ENCODE measurements at places on chromosomes 3 and 15.

- no peak for DNase-seq
These were observed 183.7 kb downstream of the CFAP20DC start for GRCh38 chr3:58866079-58866478.

DNA sequence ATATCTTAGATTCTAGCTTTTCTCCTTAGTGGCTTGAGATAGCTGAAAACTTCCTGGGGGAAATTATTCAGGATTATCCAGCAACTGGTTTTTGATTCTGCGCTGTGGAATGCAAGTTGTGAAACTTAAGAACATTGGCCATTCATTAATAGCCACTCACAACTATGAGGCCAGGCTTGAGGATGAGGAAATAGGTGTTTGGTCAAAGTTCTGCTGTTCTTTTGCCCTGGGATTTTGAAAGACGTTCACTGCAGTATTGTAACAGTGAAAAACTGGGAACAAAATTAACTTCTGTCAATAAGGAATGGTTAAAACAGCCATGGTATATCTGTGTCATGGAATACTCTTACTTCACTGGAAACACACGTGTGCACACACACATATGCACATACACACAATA, 44.1 kb downstream of the CTXND1 start:
- peak; percentile 30 for DNase-seq

GRCh38 chr3:152556731-152557254, 278.1 kb upstream of the P2RY1 start:
- peak; percentile 28 for DNase-seq

DNA sequence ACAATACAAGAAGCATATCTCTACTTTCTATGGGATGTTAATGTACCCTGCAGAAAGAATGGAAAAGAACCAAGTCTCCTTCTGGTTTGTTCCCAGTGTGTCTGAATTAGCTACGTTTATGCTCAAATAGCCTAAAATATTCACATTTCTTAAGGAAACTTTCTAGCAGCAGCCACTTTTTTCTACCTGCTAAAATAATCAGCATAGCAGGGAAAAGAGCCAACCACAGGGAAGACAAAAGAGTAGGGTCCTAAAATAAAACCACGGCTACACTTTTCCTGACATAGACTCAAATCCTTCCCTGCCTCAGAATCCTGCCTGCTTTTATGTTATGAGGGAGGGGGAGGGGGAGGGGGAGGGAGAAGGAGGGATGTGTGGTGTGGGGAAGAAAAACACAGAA, 136.7 kb downstream of the GBE1 start:
- no peak for DNase-seq

GRCh38 chr15:89196994-89197393, 24.4 kb downstream of the RLBP1 start:
- peak; percentile 8 for DNase-seq

DNA sequence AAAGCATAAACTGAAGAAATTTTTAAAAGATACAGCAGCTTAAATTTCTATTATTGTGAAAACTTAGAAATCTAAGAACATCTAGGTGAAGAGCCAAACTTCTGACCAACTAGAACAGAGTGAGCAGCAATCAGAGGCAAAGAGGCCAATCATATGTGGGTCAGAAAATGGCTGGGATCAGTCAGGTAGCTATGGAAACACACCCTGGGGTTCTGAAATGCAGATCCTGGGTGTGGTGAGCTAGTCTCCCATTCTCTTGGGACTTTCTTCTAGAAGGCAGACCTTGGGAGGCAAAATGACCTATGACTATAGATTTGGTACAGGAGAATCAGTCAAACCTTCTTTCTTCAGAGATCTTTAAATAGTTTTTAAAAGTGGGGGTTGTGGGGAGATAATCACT, 385.8 kb downstream of the TBC1D5 start:
- peak; percentile 3 for DNase-seq

DNA sequence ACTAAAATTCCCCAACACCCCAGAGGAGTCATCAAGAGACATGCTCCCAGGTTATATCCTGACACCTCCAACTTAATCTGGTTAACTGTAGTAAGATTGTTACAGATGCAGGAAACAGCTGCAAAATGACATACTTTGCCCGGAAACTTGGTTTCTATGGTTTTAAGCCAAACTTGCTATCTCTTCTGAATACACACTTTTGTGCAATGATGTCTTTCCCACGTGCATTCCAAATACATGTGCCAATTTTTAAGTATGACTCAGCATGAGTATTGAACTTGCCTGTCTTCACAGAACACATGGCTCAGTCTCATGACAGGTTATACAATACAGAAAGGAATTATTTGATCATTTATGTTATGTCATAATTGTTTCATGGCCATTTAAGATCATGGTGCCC, 207.0 kb upstream of the DCBLD2 start:
- DNase-seq: peak; percentile 99

GRCh38 chr3:22986958-22987357, 216.2 kb upstream of the UBE2E2 start:
- no peak for DNase-seq

DNA sequence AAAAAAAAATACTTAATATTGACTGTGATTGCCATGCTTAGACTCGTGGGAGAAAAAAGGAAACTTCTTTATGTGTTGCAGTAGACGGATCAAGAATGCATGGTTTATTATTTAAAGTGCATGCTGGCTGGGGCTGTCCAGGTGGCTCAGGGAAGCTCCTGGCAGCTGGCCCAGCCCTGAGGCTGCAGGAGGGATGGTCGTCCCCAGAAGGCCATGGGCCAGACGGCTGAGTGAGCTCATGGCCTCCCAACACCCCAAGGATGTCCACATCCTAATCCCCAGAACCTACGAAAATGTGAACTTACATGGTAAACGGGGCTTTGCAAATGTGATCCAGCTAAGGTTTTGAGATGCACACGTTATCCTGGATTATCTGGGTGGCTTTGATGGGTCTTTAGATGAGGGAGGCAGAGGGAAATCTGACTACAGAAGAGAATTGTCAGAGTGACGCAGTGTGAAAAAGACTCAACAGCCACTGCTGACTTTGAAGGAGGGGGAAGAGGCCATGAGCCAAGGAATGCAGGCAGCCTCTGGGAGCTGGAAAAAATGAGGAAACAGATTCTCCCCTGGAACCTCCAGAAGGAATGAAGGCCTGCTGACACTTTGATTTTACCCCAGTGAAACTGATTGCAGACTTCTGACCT, 29.8 kb downstream of the ADAMTS17 start:
- no peak for DNase-seq

DNA sequence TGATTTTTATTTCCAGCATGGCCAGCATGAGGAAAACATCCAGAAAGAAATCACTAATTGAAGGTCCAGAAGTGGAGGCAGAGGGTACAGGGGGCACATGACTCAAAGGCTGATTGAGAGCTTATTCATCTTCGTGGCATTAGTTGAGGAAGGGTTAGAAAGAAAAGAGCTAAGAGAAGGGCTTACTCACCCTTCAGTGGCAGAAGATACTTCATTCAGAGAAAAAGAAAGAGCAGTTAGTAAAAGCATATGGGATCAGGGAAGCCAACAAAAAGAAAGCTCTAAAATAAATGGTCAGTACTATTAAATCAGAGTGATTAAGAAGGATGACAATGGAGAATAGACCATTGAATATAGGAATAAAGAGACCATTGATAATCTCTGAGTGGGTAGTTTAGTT, 25.2 kb downstream of the GAP43 start:
- peak; percentile 34 for DNase-seq

DNA sequence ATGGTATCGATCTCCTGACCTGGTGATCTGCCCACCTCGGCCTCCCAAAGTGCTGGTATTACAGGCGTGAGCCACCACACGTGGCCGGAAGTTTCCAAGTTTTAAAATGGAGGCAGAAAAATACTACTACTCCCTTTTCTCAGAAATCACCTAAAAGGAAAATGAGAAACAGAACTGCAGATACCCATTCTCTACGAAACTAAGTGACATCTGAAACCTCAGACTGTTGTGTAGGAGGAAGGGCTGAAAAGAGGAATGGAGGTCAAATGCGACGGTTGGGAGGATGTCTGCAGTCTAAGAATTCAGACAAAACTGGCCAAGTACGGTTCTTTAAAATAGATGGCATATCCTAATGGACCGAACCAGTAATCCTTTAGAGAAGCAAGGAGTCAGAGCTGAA, 24.1 kb downstream of the WDR48 start:
- no peak for DNase-seq

- DNase-seq: no peak
These were observed 81.8 kb downstream of the HMG20A start for GRCh38 chr15:77502379-77503095.

DNA sequence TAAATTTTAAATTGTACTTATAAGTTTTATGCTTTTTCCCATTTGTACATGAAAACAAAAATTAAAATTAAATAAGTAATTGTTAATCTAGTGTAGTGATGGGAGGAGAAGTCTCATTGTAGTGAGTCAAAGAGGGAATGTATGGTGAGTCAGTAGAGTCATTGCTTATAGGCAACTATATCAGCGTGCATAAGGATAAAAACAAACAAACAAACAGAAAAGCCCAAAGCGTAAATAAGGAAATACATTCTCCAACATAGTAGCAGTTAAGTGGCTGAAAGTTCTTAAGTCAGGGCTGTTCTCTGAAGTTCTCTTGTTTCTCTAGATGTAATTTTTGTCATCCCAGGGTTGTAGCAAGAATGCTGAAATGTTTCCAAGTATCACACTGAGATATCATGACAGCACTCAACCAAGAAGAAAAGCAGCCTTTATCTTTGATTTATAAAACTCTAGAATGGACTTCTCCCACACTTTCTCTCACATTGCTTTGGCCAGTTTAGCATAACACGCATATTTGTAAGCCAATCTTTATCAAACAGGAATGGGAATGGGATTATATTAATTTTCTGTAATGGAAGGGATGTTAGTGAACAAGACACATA, 184.1 kb upstream of the TP63 start:
- DNase-seq: no peak

DNA sequence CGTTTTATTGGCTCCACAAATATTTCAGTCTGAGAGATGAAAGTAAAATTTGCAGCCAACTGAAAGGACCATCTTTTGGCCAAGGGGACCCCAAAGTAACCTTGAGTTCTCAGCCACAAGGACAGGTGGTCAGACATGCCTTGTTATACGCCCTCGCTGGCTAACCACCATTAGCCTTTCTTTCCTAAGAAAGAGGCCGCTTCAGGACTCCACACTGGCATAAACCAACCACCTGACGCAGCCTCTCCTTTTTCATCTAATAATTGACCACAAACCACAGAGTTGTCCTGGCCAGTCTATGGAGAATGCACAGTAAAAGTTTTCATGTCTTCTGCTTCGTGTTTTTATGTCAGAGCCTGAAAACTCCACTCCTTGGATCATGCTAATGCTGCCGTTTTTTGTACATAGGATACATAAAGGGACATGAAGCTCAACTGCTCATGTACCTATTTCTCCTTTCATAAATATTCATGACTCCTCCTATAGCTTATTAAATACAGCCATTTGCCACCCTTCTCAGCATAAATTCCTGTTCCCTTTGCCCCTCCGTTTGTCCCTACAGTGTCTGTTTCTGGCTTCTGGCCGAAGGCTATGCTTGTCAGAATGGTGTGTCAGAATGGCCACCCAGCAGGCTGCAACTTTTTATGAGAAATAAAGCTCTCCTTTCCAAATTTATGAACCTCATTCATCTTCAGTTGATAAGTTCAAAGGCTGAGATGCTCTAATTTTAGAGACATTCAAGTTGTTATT, 374.1 kb upstream of the RBMS3 start:
- DNase-seq: no peak

GRCh38 chr3:143633816-143634215, 214.5 kb downstream of the SLC9A9 start:
- no peak for DNase-seq

- DNase-seq: no peak
These were observed 37.8 kb downstream of the KY start for GRCh38 chr3:134613006-134613520.

DNA sequence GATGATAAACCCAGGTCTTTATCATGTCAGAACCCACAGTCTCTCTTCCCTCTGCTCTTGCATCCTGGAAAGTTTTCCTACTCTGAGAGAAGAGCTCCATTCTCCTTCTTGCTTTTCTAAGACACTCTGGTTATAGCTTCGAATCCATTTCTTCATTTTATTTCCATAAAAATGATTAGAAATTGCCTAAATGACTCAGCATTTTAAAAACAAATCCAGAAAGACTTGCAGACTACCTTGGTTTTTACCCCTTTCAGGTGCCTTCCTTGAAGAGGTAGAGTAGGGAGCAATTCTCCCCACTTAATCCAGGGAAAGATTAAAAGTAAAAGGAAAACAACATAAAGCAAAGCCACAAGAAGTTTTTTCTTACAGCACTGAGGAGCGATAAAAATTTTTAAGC, 1256.0 kb downstream of the ROBO1 start:
- DNase-seq: no peak

DNA sequence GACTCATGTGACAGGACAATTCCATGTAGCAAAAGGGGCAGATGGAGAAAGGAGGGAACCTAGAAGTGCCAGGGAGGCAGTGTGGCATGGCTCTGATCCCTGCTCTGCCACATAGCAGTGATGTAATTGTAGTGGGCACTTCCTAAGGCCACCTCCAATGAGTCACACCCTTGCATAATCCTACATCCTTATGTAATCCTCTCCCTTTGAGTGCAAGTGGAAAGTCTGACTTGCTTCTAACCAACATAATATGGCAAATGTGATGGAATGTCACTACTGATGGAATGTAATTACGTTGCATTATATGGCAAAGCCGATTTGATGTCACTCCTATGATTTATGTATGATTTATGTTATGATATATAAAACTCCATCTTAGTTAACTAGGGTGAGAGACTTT, 72.9 kb upstream of the ATP2C1 start:
- peak; percentile 83 for DNase-seq

DNA sequence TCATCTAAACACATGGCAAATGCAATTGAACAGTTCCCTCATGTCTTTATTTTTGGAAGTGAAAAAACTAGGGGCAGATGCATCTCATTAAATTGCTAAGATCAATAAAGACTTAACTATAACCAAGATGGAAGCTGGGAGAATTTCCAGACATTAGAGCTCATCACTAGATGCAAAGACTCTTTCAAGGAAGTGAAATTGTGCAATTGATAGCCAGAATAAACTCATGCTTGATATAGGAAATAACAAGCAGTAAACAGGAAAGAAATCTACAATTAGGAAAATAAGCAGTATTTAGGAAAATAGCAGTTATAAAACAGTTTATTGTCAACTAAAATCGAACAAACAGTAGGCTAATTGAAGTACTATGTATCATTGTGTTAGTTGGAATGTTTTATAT, 8.8 kb upstream of the ANKUB1 start:
- DNase-seq: no peak

Data from mammary epithelial cell (primary cell).